Caco-2 (cell line): ENCODE measurements at places on chromosomes 4 and X.

- H3K27ac ChIP-seq = no peak overlapping the region
- no peaks in the 10 kb centered on the region for H3K4me1 ChIP-seq
- H3K36me3 ChIP-seq = no peaks in the 10 kb centered on the region
- no peak for DNase-seq
- H3K27me3 ChIP-seq = no peaks in the 10 kb centered on the region
Observed at GRCh38 chr4:116885579-116885978, 199.8 kb downstream of the TRAM1L1 start.

DNA sequence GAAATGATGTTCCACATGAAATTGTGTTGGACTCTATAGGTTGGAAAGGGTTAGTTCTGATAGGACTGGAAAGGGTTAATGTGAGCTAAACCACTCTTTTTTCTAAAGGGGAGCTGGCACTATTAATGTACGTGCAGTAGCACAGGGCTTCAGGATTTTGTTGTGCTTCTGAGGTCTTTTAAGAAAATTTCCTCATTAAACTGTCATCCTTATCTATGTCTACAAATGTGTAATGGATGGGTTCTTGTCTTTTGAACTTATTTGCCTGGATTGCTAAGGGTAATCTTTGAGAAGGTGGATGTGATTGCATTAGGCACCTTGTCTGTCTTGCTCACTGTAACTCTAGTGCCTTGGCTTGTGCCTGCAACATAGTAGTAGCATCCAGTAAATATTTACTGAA is 106.0 kb upstream of the SLC4A4 start:
- no peaks in the 10 kb centered on the region for H3K36me3 ChIP-seq
- DNase-seq = no peak
- H3K27me3 ChIP-seq = no peaks in the 10 kb centered on the region
- no peak overlapping the region for H3K4me3 ChIP-seq
- H3K27ac ChIP-seq = no peak overlapping the region

DNA sequence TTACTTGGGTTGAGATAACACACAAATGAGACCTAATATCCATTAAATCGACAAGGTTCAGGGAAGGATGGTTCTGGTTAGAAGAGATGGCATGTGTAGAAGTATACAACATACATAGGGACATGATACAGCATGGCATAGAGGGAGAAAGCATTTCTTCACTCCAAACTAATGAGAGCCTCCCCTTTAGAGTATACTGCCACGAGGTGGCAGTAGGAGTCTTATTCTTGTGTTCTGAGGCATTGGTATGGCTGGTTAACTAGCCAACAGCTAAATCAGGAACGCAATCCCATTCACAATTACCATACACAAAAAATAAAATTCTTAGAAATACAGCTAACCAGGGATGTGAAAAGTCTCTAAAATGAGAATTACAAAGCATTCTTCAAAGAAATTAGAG is 29.1 kb upstream of the TRO start:
- no peak overlapping the region for H3K4me3 ChIP-seq
- no peaks in the 10 kb centered on the region for H3K4me1 ChIP-seq

GRCh38 chrX:140701480-140701879 is 8.1 kb upstream of the LINC00632 start:
- no peaks in the 10 kb centered on the region for H3K27me3 ChIP-seq
- no peak overlapping the region for H3K4me3 ChIP-seq
- no peaks in the 10 kb centered on the region for H3K36me3 ChIP-seq
- H3K27ac ChIP-seq = no peak overlapping the region
- no peaks in the 10 kb centered on the region for H3K4me1 ChIP-seq

DNA sequence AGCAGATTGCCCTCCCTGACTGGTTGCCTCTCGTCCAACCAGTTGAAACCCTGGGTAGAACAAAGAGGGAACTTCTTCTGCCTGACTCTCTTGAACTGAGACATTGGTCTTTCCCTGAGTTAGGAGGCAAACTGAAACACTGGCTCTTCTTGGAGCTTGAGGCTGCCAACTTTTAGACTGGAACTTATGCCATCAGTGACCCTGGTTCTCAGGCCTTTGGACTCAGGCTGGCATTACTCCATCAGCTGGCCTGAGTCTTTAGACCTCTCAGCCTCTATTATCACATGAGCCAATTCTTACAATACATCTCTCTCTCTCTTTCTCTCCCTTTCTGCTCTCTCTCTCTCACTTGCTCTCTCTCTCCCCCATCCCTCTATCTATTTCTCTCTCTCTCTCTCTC is 86.4 kb downstream of the EMCN start:
- H3K4me3 ChIP-seq = no peak overlapping the region
- no peaks in the 10 kb centered on the region for H3K4me1 ChIP-seq
- no peak for DNase-seq
- H3K27me3 ChIP-seq = no peaks in the 10 kb centered on the region
- no peaks in the 10 kb centered on the region for H3K36me3 ChIP-seq

DNA sequence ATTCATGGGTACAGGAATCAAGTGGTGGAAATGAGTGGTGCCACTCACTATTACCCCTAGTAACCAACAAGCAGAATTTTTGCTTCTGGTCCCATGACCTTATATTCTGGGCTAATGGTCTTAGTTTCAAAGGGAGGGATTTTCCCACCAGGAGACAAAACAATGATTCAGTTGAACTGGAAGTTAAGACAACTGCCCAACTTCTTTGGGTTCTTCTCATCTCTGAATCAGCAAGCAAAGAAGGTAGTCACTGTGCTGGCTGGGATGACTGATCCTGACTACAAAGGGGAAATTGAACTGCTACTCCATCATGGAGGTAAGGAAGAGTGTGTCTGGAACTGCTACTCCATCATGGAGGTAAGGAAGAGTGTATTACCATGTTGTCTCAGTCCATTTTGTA is 87.2 kb downstream of the IL13RA2 start:
- no peak overlapping the region for H3K4me3 ChIP-seq
- H3K36me3 ChIP-seq = no peaks in the 10 kb centered on the region
- H3K27ac ChIP-seq = no peak overlapping the region
- DNase-seq = no peak
- no peaks in the 10 kb centered on the region for H3K27me3 ChIP-seq
- H3K4me1 ChIP-seq = 0 out of 2 replicates have a peak, but pooled peaks cover 2% of the 10 kb centered on the region

- no peak overlapping the region for H3K27ac ChIP-seq
- H3K4me1 ChIP-seq = no peaks in the 10 kb centered on the region
- DNase-seq = no peak
- no peaks in the 10 kb centered on the region for H3K36me3 ChIP-seq
Observed at GRCh38 chr4:19913650-19914049, 338.1 kb upstream of the SLIT2 start.
